Neural cell (in vitro differentiated cells): ENCODE measurements at places on chromosomes 13 and 19. TPM values are rescaled to one million over a fixed set of nuclear protein-coding genes. Genes with fewer than 3 reads are reported as not detected.

TMIGD2 gene
- polyA plus RNA-seq, result not detected in 2 replicates

TRPM4 gene
- 40.0 and 42.5 TPM in 2 replicates for polyA plus RNA-seq

DACH1 gene
- polyA plus RNA-seq, result 14.4 and 20.0 TPM in 2 replicates

ZNF723 gene
- polyA plus RNA-seq, result not detected in 2 replicates

ZNF888 gene
- 0.26 and 0.34 TPM in 2 replicates for polyA plus RNA-seq
